ENCODE measurements at places on chromosomes 1 and 21.

DNA sequence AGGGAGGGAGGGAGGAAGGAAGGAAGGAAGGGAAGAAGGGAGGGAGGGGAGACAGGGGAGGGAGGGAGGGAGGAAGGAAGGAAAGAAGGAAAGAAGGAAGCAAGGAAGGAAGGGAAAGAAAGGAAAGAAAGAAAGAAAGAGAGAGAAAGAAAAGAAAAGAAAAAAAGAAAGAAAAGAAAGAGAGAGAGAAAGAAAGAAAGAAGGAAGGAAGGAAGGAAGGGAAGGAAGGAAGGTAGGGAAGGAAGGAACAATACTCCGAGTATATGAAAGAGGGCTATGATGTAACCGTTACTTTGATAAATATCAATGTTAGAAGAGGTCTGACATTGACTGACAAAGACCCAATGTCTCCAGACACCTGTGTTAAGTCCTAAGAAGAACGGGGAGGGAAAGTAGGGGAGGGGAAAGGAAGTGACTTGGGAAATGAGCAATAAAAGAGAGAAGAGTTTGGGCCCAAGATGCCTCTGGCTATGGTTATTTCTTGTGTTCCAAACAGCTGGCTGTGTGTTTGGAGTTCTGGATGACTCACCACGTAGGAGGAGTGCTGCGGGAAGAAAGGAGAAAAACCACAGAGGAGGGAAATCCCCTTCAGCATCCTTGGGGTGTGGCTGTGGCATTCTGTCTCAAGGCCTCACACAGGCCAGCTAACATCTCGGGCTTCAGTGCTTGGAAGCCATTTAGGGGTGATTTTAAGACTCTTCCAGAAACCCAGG, 37.0 kb upstream of the RXRG start:
- DNase-seq = no peak

DNA sequence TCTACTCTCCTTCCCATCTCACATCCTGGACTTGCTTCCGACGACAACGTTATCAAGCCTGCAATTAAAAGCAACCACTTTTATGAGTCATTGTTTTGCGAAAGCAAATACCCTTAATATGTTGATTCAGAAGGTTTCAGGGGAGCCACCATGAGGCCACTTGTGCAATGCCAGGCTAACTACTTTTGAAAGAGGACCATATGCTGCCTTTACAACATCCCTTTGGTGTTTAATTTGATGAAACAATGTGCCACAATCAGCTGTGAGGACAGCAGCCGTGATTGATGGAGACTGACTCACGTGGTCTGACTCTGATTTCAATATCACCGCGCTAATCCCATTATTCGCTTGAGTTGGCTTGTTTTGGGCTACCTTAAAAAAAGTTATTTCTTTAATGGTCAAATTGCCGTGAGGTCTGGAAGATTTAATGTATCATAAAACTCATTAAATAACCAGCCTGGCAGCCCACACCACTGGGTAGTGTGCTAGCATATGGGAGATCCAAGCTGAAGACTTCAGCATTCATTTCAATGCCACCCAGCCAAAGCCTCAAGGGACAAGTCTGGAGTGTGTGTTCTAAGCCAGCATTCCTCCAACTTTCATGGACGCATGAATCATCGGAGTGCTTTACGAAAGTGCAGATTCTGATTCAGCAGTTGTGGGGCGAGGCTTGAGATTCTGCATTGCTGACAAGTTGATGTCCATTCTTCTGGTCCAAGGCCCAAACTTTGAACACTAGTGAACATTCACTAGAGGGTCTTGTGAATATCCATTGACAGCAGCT, 73.3 kb upstream of the PAXBP1 start:
- DNase-seq = no peak

DNA sequence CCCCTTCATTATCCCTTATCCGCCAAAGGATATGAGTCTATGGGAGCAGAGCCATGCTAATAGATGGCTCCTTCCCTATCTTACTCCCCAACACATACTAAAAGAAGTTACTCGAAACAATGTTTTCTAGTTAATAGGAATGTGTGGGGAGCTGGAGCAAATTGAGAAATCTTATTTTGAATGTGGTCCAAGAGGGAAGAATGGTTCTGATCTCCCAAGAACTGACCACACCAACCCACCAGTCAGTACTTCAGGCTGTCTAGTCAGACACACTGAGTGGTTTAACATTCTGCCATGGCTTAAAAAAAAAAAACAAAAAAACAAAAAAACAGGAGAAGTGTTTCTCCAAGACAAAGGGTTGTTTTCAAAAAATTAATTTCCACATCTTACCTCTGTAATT, 31.5 kb upstream of the DNASE2B start:
- no peak for DNase-seq

- no peak for DNase-seq
These were observed 8.9 kb downstream of the SIM2 start for GRCh38 chr21:36707763-36708285.

GRCh38 chr1:8104278-8105236, 78.4 kb upstream of the ERRFI1 start:
- DNase-seq = no peak

- DNase-seq = no peak
These were observed 56.3 kb downstream of the PRPF38A start for GRCh38 chr1:52460694-52461093.

Data from stimulated activated CD8-positive, alpha-beta memory T cell treated with anti-CD3 and anti-CD28 coated beads, Interleukin-15, amount 100 ng/mL, for 4 hours (primary cell).